Panc1 (cell line): ENCODE measurements at places on chromosomes 7 and 10. TPM values are rescaled to one million over a fixed set of nuclear protein-coding genes. Genes with fewer than 3 reads are reported as not detected.

GRCh38 chr10:130497056-130498010, 361.1 kb downstream of the GLRX3 start:
- H3K4me3 ChIP-seq: no peak overlapping the region
- no peaks in the 10 kb centered on the region for H3K4me1 ChIP-seq
- no peak overlapping the region for H3K27ac ChIP-seq
- peaks cover 2% of the 10 kb centered on the region for H3K27me3 ChIP-seq
- DNase-seq: no peak

- peaks cover 3% of the 10 kb centered on the region; the same call in 1 of the 2 replicates for H3K27me3 ChIP-seq
- no peak overlapping the region for H3K27ac ChIP-seq
- H3K4me1 ChIP-seq: no peaks in the 10 kb centered on the region
- no peaks in the 10 kb centered on the region for H3K36me3 ChIP-seq
- no peak overlapping the region for H3K4me3 ChIP-seq
- DNase-seq: no peak
Observed at GRCh38 chr7:95534796-95535195, 49.1 kb downstream of the ASB4 start.

DNA sequence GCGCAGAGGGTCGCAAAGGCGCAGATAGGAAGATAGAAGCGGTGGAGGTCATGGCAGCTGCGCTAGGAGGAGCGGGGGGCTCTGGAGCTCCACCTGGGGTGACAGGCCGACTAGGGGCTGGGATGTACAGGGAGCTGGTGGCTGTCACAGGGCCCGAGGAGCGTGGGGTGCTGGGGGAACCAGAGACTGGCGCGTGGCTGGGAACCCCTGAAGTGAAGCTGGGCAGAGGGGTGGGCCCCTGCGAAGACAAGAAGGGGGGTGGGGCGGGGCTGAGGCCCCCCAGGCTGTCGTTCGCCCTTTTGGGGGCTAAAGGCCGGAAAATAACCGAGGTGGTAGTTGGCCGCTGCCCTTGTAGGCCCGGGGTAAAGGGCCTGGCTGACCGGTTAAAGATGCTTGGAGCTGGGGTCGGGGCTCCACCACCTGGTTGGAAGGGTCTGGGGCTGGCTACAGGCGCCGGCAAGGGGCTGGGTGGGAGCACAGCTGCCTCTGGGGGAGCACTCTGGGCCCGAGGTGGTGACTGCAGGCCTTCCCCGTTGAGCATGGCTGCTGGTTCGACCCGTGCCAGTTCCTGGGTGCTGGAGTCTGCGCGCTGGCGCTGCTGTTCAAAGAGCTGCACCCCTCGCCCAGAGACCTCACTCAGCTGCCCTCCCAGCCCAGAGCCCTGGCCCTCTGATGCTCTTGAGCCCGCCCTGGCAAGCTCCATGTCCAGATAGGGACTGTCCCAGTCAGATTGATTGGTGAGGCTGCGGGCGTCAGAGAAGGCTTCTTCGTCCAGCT, 6.8 kb upstream of the MYOZ1 start:
- peak overlapping the region; percentile 33; the same call in 1 of the 2 replicates for H3K4me3 ChIP-seq
- no peaks in the 10 kb centered on the region for H3K4me1 ChIP-seq
- no peaks in the 10 kb centered on the region for H3K36me3 ChIP-seq
- no peaks in the 10 kb centered on the region for H3K27me3 ChIP-seq
- no peak overlapping the region for H3K27ac ChIP-seq
- DNase-seq: no peak

The AASS gene
- 0.31 TPM for total RNA-seq

DNA sequence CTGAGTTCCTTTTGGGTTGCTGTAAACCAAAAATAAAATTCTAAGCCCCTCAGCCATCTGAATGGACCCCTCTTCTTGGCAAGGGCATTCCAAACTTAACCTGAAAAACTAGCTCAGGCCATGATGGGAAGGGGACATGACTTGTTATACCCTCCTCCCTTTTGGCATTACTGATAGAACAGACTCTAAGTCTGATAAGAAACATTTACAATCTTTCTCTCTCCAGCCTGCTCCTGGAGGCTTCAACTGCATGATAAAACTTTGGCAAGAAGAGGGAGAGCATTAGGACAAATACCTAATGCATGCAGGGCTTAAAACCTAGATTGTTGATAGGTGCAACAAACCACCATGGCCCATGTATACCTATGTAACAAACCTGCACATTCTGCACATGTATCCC, 40.9 kb upstream of the ATOH7 start:
- H3K4me3 ChIP-seq: no peak overlapping the region
- no peak overlapping the region for H3K27ac ChIP-seq
- no peaks in the 10 kb centered on the region for H3K27me3 ChIP-seq
- DNase-seq: no peak
- no peaks in the 10 kb centered on the region for H3K36me3 ChIP-seq

The IGFBP1 gene
- total RNA-seq: 0.33 TPM

DNA sequence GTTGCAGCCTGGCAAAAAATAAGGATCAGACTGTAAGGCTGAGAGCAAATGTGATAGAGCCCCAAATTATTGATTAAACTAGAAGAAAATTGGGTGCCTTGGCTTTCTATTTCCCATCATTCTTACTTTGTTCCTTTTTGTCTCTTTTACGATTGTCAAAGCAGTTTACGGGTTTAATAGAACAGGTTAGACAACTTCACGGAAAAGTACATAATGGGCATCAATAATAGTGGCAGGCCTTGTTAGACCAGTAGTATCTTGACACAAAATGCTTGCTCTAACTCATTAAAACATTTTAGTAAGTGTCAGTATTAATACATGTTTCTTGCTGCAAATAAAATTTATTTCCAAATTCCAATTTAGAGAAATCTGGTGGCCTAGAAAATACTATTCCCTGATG, 14.5 kb upstream of the GGCT start:
- no peak for DNase-seq
- H3K36me3 ChIP-seq: no peaks in the 10 kb centered on the region
- no peaks in the 10 kb centered on the region; the same call in 1 of the 2 replicates for H3K27me3 ChIP-seq
- no peaks in the 10 kb centered on the region for H3K4me1 ChIP-seq

GRCh38 chr10:117375360-117376178, at the start of gene PDZD8:
Gene PDZD8 (minus strand): TSS chr10:117375440. CDS start chr10:117375227, 213 bp downstream.
- peaks cover 20% of the 10 kb centered on the region for H3K27me3 ChIP-seq
- peak within 1 kb of the TSS; percentile 78 for H3K4me3 ChIP-seq
- peak; percentile 61 for DNase-seq
- peaks cover 23% of the 10 kb centered on the region for H3K4me1 ChIP-seq
- no peaks in the 10 kb centered on the region; the same call in 1 of the 2 replicates for H3K36me3 ChIP-seq

GRCh38 chr7:157558516-157558874, 221.7 kb downstream of the DNAJB6 start:
- H3K4me1 ChIP-seq: no peaks in the 10 kb centered on the region
- H3K36me3 ChIP-seq: no peaks in the 10 kb centered on the region
- no peak for DNase-seq
- no peaks in the 10 kb centered on the region for H3K27me3 ChIP-seq
- no peak overlapping the region for H3K4me3 ChIP-seq

DNA sequence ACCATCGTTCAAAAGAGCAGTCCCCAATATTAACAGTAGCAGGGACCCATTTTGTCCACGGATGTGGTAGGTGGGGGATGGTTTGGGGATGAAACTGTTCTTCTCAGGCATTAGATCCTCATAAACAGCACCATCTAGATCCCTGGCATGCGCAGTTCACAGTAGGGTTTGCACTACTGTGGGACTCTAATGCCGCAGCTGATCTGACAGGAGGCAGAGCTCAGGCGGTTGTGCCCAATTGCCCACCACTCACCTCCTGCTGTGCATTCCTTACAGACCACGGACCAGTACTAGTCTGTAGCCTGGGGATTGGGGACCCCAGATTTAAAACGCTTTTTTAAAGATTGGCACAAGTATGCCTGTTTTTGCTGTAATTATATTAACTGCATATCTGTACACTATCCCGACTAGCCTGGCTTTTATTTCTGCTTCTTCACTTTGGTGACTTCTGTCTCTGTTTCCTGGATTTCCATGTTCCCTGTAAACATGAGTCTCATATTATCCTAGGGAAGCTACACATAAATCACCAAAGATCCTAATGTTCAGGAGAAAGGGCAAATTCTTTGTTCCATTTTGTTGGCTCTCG, 163.3 kb upstream of the AKR1E2 start:
- no peaks in the 10 kb centered on the region for H3K27me3 ChIP-seq
- H3K4me3 ChIP-seq: no peak overlapping the region

The CTAGE8 gene
- 5.2 TPM for total RNA-seq

DNA sequence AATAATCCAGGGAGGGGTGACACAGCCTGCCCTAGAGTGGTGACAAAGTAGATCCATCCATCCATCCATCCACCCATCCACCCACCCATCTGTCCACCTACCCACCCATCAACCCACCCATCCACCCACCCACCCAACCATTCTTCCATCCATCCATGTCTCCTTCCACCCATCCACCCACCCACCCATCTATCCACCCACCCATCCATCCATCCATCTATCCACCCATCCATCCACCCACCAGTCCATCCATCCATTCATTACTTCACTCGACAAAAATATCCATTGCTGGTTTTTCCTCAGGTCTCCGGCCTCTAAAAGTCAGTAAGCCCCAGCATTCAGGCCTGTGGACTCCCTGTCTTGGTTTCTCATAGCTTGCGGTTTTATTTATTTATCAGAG, 12.5 kb upstream of the LIMK1 start:
- H3K4me1 ChIP-seq: no peaks in the 10 kb centered on the region
- H3K36me3 ChIP-seq: no peaks in the 10 kb centered on the region
- no peak overlapping the region for H3K27ac ChIP-seq
- H3K4me3 ChIP-seq: no peak overlapping the region
- H3K27me3 ChIP-seq: no peaks in the 10 kb centered on the region
- no peak for DNase-seq

The NXPH1 gene
- total RNA-seq: not detected

- no peaks in the 10 kb centered on the region for H3K27me3 ChIP-seq
- H3K4me1 ChIP-seq: no peaks in the 10 kb centered on the region
- DNase-seq: peak; percentile 53
- peaks cover 40% of the 10 kb centered on the region for H3K36me3 ChIP-seq
- H3K27ac ChIP-seq: no peak overlapping the region
Observed at GRCh38 chr7:154960063-154960790, 42.7 kb downstream of the PAXIP1 start.

The ZWINT gene
- total RNA-seq: 85.8 TPM

The COL13A1 gene
- total RNA-seq: 1.0 TPM

DNA sequence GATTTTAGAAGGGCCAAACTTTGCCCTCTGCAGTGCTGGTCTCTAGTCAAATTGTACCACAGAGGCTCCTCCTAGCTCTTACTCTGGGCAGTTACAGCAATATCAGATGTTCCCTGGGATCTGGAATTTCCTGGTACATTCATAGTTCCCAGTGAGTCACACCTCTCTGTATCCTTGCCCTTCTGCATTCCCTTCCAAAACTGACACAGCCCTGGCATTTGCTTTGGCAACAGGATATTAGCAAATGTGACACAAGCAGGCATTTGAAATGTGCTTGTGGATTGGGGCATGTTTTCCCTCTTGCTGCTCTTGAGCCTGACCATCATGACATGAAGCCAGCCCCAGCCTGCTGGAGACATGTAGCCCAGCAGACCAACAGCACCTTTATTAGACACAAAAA, 284.7 kb upstream of the AKR1E2 start:
- H3K4me1 ChIP-seq: no peaks in the 10 kb centered on the region
- no peak overlapping the region for H3K4me3 ChIP-seq
- H3K36me3 ChIP-seq: no peaks in the 10 kb centered on the region

GRCh38 chr7:132757783-132758182, 181.5 kb upstream of the PLXNA4 start:
- H3K4me1 ChIP-seq: no peaks in the 10 kb centered on the region
- no peaks in the 10 kb centered on the region for H3K36me3 ChIP-seq
- no peaks in the 10 kb centered on the region; the same call in 1 of the 2 replicates for H3K27me3 ChIP-seq
- no peak for DNase-seq
- H3K27ac ChIP-seq: no peak overlapping the region
- no peak overlapping the region for H3K4me3 ChIP-seq

GRCh38 chr7:98232799-98233198, 19.2 kb downstream of the TECPR1 start:
- H3K36me3 ChIP-seq: no peaks in the 10 kb centered on the region
- H3K27ac ChIP-seq: no peak overlapping the region
- no peak for DNase-seq
- H3K4me3 ChIP-seq: no peak overlapping the region

The MYOF gene
- 376 TPM for total RNA-seq

DNA sequence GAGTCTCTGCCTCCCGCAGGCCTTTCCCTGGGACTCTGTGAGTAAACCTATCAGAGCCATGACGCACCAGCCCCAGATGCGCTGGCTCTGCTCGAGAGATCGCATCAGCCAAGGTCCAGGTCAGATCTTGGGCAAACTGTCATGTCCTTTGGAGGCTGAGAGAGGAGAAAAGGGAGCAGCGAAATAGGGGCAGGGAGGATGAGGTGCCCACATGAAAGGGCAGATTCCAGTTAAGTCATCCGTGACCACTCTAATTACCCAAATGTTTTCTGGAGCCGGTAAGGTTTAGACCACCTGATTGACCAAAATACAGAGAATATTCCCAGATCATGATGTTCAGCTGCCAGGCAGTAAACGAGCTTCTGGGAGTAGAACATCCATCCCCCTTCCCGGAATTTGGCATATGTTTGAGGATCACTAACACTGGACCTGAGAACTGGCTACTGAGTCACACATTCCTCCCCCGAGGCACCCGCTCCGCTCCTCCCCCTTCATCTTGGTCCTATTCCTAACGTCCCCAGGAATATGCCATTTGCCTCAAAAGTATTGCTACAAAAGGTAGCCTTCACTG, 88.0 kb downstream of the FGFR2 start:
- H3K4me3 ChIP-seq: no peak overlapping the region
- DNase-seq: no peak
- no peaks in the 10 kb centered on the region for H3K36me3 ChIP-seq
- peaks cover 10% of the 10 kb centered on the region; the same call in 1 of the 2 replicates for H3K4me1 ChIP-seq
- H3K27ac ChIP-seq: peak overlapping the region; percentile 49

The TRRAP gene
- 44.9 TPM for total RNA-seq

The GRID1 gene
- total RNA-seq: 2.3 TPM

DNA sequence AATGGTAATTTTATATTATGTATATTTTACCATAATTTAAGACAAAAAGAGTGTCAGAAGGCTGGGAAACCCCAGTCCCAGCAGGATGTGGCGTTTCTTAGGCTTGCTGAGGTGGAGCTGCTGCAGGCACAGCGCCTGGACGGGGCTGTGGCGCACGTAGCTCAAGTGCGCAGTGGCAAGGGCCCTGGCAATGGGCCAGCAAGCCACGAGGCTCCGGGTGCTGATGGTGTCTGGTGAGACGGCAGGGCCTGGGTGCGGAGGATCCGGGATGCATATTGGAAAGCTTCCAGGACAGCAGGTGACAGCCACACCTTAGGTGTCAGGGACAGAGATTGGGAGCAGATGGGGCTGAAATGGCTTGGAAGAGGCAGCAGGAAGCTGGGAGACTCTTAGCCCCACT, 37.2 kb downstream of the CLEC2L start:
- H3K27me3 ChIP-seq: no peaks in the 10 kb centered on the region
- no peak overlapping the region for H3K4me3 ChIP-seq
- no peak for DNase-seq
- H3K36me3 ChIP-seq: no peaks in the 10 kb centered on the region
